ENCODE measurements at places on chromosomes 2 and 18.

GRCh38 chr2:50853441-50853840, 178.5 kb downstream of the NRXN1 start:
- DNase-seq = no peak

- DNase-seq = no peak
Observed at GRCh38 chr2:181752301-181752700, 72.0 kb upstream of the NEUROD1 start.

- no peak for DNase-seq
Observed at GRCh38 chr2:37357069-37357468, 12.6 kb downstream of the QPCT start.

DNA sequence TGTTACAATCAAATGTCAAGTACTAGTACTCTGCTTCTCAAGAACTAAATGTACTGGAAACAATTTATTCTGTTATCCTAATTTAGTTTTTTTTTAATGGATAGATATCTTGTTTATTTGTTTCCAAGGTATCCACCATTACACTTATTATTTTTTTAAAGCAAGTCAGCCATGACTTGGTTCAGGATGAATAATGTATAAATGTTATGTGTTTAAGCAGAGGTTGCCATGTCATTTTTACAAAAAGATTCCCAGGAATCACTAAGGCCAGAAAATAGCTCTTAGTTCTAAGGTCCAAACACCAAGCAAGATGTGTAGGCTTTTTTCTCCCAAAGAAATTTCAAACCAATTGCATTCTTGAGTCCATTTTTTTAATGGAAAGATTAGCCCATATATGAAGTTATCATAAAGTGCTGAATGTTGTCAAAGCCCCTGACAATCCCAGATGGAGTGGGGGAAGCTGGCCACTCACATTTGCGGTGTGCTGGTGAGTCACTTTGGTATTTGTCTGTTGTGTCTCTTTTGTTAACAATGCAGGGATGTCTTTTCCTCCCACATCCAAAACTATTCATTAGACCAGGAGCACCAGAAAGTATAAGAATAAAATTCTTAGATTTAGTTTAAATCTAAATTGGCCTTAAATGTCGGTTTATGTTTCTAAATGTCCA, 158.9 kb downstream of the COL6A3 start:
- no peak for DNase-seq

GRCh38 chr2:68238955-68239822, 13.1 kb downstream of the PPP3R1 start:
- DNase-seq = no peak

DNA sequence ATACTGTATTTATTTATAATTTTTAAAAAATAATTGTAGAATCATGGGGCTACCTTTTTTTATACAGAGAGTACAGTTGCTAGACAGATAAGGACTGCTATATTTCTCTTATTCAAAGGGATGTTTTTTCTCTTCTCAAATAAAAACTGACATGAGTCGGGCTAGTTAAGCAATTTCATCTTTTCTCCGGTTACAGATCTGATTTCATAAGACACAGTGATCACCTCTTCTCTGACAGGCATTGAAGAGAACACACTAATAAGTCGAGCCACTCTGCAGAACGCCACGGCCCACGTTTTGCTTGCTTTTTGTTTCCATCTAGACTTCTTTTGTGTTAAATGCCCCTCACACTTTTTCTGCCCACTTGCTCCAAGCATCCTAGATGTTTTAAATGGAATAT, 85.4 kb downstream of the HNRNPLL start:
- DNase-seq = no peak

GRCh38 chr2:62765619-62766376, 60.3 kb downstream of the EHBP1 start:
- no peak for DNase-seq

- DNase-seq = no peak
Observed at GRCh38 chr2:128783896-128784295, 465.2 kb upstream of the HS6ST1 start.

- DNase-seq = no peak
Observed at GRCh38 chr2:56299171-56299691, 115.4 kb downstream of the CCDC85A start.

- DNase-seq = no peak
Observed at GRCh38 chr2:154533300-154533940, 165.1 kb upstream of the KCNJ3 start.

DNA sequence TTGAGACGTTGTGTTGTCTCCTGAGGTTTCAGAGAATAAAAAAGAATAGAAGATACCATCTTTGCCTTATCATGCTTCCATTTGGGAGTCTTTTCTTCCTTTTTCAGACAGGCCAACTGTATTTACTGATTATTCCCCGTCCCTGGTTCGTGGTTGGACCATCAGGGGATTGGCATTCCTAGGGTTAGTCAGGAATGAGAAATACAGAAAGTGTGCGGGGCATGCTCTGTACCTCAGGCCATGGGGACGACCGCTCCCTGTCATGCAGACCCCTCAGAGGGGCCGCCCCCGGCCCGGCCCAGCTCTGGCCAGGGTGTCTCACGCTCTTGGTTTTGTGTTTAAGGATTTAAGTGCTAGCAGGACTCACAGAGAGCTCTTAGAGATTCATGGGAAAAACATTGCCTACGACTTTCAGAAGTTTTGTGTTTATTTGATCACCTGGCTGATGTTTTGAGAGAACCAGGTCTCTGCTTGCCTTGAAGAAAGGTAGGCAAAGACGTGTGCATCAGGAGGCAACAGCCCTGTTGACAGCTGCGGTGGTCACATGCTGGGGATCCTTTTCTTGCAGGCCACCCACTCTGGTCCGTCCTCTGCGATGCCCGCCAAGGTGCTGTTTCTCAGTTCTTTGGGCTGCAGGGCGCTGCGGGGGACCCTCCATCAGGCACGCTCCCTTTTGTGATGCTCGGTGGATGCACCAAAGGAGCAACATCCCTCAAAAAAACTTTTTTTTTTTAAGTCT, 317.8 kb downstream of the AGAP1 start:
- DNase-seq = no peak

DNA sequence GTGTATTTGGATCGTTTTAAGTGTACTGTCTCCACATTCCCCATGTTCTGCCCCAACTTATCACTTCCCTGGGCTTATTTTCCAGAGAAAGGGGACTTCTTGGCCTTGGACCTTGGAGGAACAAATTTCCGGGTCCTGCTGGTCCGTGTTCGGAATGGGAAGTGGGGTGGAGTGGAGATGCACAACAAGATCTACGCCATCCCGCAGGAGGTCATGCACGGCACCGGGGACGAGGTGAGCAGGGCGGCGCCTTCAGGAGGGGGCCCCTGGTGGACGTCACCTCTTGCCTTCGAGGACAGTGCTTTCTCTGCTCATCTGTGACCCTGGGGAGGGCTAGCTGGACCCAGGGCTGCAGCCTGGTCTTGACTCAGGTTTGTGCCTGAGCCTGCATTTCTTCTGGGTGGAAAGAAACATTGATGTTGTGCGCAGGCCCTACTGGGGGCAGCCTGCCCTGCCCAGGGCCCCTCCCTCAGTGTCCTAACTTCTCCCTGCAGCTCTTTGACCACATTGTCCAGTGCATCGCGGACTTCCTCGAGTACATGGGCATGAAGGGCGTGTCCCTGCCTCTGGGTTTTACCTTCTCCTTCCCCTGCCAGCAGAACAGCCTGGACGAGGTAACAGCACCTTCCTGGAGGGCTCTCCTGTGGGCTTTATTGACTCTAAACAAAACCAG, 47.8 kb downstream of the HK2 start:
- no peak for DNase-seq

DNA sequence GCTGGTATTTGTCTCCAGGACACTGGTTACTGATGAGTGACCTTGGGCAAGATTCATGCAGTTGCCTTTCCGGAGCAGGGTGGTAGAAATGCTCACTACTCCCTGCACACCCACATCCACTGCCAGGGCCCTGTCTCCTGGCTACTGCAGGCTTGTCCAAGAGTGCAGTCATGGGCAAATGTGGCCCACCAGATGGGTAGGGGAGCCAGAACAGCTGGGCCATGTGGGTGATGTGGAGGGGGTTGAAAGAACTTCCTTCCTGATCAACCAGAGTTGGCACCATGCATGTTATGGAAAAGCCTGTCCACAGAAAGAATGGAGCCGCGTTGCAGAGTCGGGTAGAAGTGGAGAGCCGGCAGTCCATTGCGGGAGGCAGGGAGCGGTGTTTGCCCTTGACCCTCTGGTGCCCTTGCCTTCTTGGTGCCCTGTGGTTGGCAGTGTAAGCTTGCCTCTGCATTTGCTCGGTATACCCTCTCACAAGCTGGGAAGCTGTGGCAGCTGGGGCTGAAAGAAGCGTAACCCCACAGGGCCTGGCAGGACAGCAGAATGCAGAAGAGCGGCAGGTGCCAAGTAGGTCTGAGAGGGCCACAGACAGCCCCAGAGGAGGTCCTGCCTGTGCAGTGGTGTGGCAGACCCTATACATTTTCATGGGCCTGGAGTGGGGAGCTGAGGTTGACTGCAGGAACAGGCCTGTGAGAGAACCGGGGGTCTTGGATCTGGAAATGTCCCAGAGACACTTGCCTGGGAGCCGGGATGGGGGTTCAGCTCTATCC, 253.2 kb downstream of the TFCP2L1 start:
- DNase-seq = no peak

- no peak for DNase-seq
Observed at GRCh38 chr2:129759472-129760010, 219.9 kb upstream of the RAB6C start.

GRCh38 chr18:3616142-3616541, 166.2 kb downstream of the TGIF1 start:
- no peak for DNase-seq

DNA sequence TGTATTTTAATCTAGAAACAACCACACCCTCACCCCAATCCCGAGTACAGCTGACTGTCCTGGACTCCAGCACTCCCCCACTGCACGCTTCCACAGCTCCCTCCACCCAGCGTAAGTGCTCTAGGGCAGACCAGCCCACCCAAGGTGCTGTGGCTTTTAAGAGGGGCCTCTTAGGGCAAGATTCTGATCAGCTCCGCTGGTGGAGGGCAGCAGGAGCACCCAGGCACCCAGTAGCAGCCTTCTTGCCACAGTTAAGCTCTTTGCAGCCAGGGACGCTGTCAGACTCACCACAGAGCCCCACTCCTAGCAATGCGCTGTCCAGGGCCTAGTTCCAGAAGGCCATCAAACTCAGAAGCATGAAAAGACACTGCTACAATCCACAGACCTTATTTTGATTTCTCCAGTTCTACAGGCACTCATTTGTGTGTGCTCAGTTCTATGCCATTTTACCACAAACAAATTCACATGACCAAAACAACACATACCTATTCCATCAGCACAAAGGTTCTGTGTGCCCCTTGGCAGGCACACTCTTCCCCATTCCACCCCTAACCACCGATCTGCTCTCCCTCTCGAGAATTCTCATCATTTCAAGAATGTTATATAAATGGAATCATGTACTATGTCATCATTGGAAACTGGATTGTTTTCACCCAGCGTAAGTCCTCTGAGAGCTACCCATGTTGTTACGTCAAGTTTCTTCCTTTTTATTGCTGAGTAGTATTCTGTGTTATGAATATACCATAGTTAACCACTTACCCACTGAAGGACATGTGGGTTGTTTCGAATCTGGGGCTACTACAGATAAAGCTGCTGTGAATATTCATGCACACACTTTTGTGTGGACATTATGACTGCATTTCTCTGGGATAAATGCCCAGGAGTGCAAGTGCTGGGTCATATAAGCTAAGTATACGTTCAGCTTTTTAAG, 40.4 kb downstream of the PTPN2 start:
- DNase-seq = no peak

GRCh38 chr2:180823546-180824141, 156.8 kb upstream of the UBE2E3 start:
- no peak for DNase-seq

DNA sequence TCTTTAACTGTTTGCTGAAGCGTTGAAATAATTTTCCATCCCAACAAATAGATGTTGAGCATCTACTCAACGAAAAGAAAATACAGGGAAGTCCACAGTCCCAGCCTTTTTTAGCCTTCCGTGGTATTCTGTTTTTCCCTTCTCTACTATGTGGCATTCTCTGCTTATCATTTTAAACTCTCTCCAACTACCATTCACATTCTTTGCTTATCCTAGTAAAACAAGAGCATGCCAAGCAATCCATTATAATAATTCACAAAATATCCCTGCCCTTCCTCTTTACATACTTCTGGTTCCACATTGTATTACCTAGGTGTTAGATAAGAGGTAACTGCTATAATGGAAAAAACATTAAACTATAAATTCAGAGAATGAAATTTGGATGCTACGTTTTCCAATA, 1.6 kb upstream of the SESTD1 start:
- no peak for DNase-seq

GRCh38 chr18:51128533-51128932, 68.9 kb downstream of the MEX3C start:
- no peak for DNase-seq

DNA sequence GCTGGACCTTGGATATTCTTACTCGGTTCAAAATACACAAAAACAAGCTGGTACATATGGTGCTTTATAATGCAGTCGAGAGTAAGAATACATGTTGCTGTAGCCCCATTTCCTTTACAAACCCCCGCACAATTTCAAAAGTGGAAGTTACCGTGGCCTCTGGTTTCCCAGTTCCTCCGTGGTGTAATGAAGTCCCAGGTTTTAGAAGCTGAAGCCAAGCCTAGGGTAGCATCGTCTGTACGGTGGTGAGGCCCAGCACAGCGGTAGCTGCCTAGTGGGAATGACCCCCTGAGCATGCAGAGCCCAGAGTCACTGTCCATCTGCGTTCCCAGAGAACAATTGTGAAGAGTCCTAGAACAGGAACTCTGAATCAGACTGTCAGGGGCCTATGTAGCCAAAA, 171.8 kb downstream of the ASXL3 start:
- no peak for DNase-seq

- no peak for DNase-seq
Observed at GRCh38 chr18:80190311-80190710, 57.0 kb downstream of the PARD6G start.

Data from activated gamma-delta T cell treated with Interleukin-2 at 50 U/mL for 16 hours (primary cell).